ELF-1 (cell line): ENCODE measurements at places on chromosomes 2 and 18.

- no peak for DNase-seq
Measured at GRCh38 chr2:141201016-141201565, 929.7 kb downstream of the LRP1B start.

DNA sequence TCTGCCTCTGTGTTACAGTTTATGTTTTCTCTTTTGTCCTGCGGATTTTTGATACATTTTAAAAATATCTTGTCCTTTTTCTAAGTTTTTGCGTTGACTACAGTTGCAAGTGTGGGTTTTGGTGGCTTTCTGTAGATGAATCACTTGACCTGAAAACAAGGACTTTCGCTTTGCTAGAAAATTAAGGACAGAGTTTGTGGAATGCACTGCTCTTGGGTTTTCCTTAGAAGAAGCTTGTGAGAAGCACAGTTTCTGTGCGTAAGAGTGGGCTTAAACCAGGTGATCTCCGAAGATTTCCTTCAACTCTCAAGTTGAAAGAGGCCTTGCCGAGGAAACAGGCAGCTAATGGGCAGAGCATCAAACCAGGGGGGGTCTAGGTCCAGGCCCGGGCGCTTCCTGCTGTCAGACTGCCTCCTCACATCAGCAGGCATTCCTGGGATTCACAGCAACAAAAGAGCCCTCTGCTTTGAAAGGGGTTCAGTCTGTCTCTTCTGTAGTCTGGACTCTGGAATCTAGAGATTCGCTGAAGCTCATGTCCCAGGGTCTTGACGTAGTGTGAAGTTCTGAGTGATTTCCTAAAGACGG is 17.3 kb downstream of the NCK2 start:
- DNase-seq: peak; percentile 82

- DNase-seq: no peak
Measured at GRCh38 chr2:205545971-205546816, 136.1 kb upstream of the NRP2 start.

DNA sequence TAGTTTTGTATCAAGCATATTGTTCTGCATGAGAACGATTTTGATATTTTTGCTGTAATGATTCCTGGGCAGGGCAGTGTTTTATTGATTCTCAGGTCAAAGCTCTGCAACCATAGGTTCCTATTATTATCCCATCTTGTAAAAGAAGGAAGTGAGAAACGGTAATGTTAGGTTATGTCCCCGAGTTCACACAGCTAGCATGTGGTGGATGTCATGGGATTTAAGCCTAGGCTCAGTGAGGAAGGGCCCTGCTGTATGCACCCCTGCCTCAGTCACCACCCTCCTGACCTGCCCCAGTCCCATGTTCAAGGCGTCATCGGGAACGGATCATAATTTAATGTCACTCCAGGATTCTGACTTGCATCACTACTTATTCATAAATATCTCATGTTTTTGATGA is 10.7 kb downstream of the ACP1 start:
- DNase-seq: no peak

DNA sequence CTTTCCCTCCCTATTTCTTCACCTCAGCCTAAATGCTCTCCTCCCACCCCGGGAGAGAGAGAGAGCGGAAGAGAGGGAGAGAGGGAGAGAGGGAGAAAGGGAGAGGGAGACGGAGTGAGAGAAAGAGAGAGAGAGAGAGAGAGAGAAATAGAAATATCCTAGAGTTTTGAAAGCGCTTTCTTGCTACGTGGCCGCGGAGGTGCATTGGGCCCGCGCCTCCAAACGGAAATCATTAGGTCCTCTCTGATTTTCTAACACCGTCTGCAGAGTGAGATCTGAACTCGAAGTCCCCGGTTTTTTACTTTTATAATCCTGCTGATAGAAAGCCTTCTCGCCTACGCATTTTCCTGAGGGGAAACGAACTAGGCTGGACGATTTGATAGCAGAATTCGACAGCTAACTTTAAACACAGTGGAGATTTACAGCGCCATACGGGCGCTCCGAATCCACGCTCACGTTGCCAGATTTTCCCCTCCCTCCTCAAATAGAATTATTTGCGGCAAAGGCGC is 903 bp upstream of the EVX2 start:
- DNase-seq: no peak

DNA sequence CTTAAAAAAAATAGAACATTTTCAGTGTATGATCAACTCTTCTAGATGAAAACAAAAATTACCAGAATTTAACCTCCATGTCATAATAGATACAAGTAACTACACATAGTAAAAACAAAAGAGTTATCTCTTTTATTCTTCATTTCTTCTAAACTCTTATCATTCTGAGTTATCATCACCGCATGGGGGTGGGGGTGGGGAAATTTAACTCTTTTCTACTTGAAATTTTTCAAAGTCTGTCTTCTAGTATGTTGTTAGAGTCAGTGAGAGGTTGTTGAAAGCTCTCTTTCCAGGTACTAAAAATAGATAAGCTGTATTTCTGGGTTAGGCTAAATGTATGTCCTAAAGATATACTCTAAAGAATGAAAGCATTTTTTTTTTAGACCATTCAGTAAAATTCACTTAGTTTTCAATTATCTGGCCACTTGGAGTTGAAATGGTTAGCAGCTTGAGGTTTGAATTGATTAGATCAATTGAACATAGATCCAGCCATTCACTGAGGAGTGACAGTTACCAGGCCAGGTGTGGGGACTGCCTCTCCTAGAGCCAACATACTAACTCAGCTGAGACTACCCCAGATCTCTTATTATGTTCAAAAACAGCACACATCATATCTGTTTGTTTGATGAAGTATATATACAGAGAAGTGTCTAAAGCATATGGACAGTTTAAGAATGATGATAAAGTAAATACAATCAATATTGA is 220.7 kb downstream of the IKZF2 start:
- DNase-seq: no peak

GRCh38 chr2:194252127-194252526 is 1404.9 kb upstream of the SLC39A10 start:
- DNase-seq: no peak

- peak; percentile 14 for DNase-seq
Measured at GRCh38 chr2:112881217-112881985, 29.6 kb upstream of the IL37 start.

- no peak for DNase-seq
Measured at GRCh38 chr2:67858886-67859285, 203.9 kb downstream of the C1D start.

DNA sequence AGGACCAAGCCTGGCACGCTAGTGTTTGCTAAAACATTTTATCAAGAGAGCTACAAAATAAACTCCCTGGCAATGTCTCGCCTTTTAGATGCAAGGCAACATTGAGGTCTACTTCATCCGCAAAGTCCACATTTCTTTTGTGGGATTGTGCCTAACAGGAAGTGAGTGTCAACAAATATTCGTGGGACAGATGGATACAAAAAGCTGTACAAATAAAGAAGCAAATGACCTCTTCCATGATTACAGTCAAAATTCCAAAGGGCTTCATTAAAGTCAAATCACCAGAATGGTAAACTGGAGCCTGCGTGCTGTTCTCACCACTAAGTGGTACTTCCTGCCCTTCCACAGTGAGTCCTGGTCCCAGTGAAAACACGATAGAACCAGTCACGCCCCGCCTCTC is 40.4 kb downstream of the L3MBTL4 start:
- no peak for DNase-seq

DNA sequence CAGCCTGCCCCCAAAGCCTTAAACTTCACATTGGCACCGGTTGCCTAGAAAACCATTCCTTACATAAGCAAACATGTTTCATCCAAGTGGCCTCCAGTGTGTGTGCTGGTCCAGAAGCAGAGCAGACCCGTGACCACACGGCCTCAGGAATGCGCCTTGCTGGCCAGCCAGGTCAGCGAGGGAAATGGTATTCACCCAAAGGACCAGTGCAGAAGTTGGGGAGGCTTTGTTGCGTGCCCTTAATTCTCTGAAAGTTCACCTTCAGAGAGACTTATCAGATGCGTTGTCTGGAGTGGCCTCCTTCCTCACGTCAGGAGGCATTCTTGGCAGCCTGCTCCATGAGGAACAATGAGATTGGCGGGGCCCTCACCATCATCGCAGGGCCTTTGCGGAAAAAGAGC is 25.9 kb downstream of the NRP2 start:
- no peak for DNase-seq

- DNase-seq: no peak
Measured at GRCh38 chr2:99861376-99861760, 281.0 kb downstream of the AFF3 start.

DNA sequence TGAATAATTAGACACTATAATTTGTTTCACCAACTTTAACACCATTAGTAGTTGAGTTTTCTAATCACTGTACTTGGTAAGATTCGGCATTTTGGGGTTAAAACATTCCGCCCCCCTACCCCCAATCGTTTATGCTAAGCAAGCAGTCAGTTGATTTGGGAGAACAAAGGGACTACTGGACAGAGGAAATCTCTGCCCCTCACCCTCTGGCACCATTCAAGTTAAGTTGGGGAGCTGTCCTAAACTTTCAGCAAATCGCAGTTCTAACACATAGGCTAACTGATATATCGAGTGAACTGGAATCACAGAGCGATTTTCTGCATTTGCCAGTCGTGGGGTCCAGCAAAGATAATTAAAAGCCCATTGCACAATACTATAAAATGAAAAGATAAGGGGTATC is 5.6 kb downstream of the KLF7 start:
- DNase-seq: peak; percentile 39

- no peak for DNase-seq
Measured at GRCh38 chr2:101112772-101113157, 38.4 kb downstream of the TBC1D8 start.

DNA sequence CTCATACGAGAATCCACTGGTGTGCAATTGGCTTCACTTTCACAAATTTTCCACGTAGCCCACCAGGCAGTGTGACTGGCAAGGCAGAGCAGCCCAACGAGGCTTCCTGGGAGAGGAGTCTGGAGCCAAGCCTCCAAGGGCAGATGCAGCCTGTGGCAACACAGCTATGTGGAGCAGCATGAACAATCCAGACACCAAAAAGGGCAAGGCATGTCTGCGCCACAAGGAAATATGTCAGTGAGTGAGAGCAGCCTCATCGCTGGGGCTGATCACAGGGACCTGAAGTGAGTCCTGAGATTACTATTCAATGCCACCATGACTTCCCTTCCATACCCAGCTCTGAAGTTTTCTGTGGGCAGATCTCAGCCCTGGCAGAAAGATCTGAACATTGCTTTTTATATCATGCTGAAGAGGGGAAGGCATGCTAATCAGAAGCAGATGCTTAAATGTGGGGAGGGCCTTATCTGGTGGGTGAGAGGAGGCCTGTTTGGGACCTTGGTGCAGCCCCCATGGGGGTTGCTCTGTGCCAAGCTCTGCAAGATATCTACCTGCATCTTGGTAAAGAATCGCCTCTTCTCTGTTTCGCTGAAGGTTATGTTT is 40.0 kb upstream of the PUM2 start:
- no peak for DNase-seq
